Skeletal muscle tissue (tissue), 5 donors: ENCODE measurements at places on chromosomes 12 and 14. TPM values are rescaled to one million over a fixed set of nuclear protein-coding genes. Genes with fewer than 3 reads are reported as not detected.

PAX9 gene
- 0.52 TPM for total RNA-seq

KLHL33 gene
- 2.1 TPM for total RNA-seq

DIO2 gene
- total RNA-seq, result 1.6 TPM

SYNJ2BP gene
- total RNA-seq, result 16.7 TPM

SLC10A1 gene
- total RNA-seq, result not detected

FSCB gene
- not detected for total RNA-seq

GPD1 gene
- 104 TPM for total RNA-seq

P2RX2 gene
- not detected for total RNA-seq

ASCL1 gene
- total RNA-seq, result not detected

SYCP3 gene
- not detected for total RNA-seq

DACT1 gene
- total RNA-seq, result 32.4 TPM

PITPNM2 gene
- total RNA-seq, result 3.1 TPM

CISTR gene
- not detected for total RNA-seq

YEATS4 gene
- total RNA-seq, result 10.4 TPM

HOXC12 gene
- total RNA-seq, result not detected

ACOT6 gene
- not detected for total RNA-seq
